ENCODE measurements at places on chromosomes 4 and X.

DNA sequence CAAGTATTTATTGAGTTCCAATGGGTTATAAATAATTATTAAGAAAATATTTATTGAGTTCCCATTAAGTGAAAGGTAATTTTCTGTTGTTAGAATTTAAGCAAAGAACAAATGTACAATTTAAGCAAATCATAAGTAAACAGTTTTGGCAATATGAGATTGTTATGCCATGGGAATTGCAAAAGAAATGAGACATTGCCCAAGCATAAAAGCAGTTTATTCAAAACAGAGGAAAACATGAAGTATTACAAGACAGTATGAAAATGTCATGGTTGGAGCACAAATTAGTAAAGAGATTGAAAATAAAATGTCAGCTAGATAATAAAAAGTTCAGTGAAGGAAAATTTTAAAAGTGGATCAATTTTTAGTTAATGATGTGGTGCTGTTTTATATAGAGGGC is 706.1 kb upstream of the EPHA5 start:
- DNase-seq, result no peak

- no peak for DNase-seq
These were observed 715.8 kb downstream of the CCSER1 start for GRCh38 chr4:90842960-90843359.

- DNase-seq, result peak; percentile 95
These were observed 165.4 kb upstream of the LDB2 start for GRCh38 chr4:17063888-17064287.

DNA sequence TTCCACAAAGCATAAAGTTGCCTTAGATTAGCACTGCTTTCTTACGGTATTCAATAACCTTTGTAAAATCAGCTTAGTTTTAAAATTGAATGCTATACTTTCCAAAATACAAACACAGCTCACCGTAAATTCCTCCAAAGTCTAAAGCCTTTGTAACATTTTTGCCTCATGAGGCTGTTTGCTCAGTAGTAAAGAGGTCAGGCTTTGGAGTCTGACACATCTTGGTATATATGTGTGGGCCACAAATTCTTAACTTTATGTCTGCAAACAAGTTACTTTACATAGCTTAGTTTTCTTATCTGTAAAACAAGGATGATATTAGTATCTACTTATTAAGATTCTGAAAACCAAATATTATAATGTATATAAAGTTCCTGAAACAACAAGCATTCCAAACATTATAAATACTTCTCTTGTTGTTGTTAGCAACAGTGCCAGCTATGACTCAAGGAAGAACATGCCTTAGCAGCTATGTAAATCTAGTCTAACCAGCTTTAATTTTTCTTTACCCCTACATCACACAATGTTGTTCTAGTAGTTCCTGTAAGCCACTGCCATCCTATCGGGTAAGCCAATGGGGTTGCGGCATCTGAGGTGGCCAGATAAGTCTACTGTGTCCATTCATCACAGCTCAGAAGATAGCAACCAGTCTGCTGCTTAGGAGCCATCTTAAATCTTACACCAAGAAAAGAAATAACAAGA is 709.0 kb downstream of the KLHL13 start:
- no peak for DNase-seq

GRCh38 chr4:118171381-118171780 is 137.1 kb downstream of the NDST3 start:
- DNase-seq, result no peak

DNA sequence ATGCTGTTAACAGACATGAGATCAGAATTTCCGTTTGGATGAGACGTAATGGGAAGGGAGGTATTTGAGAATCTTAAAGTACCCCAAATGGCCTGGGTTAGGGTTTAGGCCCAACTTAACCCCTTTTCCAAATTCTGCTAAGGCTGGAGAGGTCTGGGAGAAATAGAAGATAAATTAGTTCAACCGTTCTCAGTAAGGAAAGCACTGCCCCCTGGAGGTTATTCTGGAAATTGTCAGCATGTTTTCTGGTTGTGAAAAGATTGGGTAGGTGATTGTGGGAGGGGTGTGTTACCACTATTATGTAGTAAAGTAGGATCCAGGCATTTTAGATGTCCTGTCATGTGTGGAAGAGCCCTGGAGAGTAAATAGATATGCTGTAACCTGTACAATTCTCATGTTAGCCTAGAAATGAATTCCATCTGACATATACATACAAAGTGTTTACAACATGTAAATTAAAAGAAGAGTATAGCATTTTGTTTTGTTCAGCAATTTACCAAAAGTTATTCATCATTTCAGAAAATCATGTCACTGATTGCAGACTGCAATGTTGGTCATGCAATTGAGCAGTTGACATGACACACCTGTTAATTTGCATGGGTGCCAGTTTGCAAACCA is 26.8 kb upstream of the GRXCR1 start:
- DNase-seq, result peak; percentile 42

DNA sequence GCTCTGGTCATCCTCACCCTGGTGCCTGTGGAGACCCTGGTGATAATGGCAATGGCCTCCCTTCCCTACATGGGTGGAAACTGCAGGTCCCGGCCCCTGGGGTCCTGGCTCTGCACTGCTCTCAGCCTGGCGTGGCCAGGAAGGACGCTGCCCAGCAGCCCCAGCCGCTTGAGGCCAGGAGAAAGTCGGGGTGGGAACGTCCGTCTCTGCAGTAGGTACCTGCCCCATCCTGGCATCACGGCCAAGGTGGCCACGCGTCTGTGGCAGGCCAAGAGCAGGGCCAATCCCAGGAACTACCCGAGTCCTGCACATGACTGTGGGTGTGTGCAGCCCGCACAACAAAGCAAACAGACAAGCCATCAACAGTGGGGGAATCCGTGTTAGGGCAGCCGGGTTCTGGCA is 33.8 kb downstream of the FGFRL1 start:
- DNase-seq, result no peak

GRCh38 chrX:129577473-129577872 is 37.4 kb downstream of the OCRL start:
- peak; percentile 81 for DNase-seq

DNA sequence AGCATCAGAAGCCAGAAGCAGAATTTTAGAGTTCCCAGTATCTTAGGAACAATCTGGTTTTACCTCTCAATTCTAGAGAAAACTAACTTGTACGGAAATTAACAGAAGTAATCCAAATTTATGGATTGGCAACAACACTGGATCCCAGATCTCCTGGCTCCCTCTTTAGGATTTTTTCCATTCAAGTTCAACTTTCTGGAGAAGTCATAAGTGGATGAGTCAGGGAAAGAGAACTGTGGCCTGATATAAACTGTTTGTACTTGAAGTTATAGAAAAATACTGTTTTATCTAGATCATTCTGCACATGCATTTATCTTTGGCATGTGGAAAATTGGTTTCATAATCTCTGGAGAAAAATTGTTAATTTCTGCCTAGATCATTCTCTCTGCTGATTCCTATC is 380.4 kb downstream of the PCDH7 start:
- peak; percentile 6 for DNase-seq

- peak; percentile 88 for DNase-seq
These were observed 106.4 kb downstream of the DHX15 start for GRCh38 chr4:24477919-24478318.

DNA sequence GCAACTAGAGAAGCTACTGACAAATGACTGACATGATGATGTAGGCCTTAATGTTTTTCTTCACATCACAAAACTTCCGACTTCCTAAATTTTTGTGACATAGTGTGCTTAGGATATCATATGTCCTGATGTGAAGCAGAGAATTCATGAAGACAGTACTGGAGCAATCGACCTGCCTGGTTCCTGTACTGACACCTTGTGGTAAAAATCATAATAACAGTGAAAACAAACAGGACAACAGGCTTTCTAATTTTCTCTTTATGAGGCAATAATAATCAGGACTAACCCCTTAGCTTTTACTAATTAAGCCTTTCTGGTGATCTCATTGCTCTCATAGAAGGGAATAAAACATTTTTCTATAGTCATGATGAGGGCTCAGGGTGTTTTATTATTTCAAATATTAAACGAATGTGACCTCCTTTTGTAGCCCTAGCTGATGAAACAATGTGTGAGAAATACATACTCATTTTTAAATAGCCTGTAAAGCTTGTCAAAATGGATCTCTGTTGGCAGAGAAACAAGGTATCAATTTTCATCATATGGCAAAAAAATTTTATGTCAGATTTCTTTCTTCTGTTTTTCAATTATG is 158.4 kb downstream of the TENT5D start:
- no peak for DNase-seq

GRCh38 chrX:105114554-105115130 is 105.9 kb downstream of the TEX13A start:
- DNase-seq, result peak; percentile 11

DNA sequence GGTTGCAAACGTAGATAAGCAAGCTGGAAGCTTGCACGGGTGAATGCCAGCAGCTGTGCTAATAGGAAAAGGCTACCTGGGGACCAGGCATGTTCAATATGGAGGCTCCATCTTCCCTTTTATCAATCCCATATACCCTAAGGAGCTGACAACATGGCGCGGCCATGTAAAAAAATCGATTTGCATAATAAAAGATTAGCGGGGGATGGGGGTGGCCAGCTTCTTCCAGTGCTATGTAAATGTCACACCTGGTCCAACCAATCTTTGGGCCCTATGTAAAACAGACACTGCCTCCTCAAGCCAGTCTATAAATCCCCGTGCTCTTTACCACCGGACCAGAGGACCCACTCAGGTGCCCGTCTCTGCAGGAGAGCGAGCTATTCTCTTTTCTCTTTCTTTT is 128.2 kb downstream of the GPAT3 start:
- DNase-seq, result no peak

DNA sequence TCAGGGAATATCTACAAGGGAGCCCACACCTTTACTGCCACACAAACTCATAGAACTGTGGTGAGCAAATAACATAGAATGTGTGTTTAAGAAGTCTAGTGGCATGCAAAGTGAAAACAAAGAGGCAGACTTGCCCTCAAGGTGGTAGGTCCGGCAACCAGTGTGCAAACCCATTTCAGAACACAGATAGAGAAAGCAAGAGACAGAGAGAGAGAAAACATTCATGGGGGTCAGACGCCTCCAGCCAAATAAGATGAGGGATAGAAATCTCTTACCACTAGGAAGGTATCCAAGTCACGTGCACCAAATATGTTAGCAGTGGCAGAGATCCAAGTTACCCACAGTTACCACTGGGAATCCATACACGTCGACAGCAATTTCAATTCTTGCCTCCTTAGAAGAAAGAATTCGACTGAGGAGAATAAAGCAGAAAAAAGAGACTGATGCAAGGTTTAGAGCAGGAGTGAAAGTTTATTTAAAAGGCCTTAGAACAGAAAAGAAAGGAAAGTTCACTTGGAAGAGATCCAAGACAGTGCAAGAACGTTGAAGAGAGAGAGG is 252.8 kb downstream of the NAP1L3 start:
- no peak for DNase-seq

DNA sequence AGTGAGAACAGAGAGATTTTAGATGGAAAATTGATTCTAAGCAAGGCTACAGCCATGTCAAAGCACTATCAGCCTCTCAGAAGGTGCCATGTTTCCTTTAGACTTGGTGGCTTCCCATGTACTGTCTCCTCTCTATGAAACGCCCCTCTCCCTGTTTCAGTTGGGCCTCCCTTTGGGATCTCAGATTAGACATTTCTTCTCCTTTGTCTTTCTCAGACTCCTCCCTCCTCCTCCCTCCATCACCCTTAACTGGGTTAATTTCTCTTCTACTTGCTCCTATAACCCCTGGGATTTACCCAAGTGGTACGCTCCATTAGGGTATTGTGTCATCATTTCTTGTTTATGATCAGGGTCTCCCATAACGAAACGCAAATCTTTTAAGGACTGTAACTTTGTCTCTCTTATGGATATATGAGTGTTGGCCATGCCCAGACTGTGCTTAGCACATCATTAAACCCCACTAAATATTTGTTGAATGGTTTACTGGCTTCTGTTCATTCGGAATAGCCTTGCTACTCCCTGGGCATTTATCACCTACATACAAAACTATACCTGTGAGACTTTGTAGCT is 106.8 kb downstream of the FAM9B start:
- DNase-seq, result no peak

GRCh38 chr4:134027931-134028330 is 173.7 kb downstream of the PABPC4L start:
- DNase-seq, result peak; percentile 85

DNA sequence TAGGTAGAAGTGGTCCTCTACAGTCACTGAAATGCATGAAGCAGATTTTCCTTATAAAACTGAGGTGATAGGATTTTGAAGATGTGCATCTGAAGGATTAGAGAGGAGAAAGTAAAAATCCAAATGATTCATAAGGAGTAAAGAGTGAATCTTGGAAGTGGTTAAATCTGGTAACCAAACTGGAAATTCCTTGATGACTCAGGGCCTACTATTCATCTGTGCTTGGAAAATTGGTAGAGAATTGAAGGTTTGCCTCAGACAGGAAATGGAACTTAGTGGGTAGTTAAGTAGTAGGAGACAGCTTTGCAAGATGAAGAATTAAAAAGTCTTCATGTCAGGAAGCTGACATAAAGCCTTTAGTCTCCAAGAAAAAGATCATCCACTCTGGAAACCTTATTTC is 368.9 kb upstream of the CTSO start:
- DNase-seq, result peak; percentile 94

GRCh38 chr4:29553846-29554245 is 1166.3 kb upstream of the PCDH7 start:
- peak; percentile 32 for DNase-seq

- peak; percentile 6 for DNase-seq
These were observed 20.7 kb downstream of the TAPT1 start for GRCh38 chr4:16205298-16206164.

DNA sequence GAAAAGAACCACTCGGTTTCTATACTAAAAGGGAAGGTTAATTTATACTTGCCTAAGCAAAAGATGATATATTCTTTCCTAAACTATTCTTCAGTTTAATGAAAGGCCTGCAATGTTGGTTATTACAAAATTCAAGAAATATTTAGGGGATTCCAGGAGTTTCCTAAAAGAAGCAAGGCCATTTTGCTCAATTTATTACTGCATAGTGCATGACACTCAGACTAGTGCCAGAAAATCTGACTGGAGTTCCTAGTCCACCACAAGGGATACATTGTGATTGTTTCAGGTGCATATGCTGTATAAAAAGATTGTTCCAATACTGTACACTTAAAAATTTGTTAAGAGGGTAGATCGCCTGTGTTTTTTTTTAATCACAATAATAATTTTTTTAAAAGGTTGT is 78.7 kb downstream of the CAPN6 start:
- DNase-seq, result no peak

DNA sequence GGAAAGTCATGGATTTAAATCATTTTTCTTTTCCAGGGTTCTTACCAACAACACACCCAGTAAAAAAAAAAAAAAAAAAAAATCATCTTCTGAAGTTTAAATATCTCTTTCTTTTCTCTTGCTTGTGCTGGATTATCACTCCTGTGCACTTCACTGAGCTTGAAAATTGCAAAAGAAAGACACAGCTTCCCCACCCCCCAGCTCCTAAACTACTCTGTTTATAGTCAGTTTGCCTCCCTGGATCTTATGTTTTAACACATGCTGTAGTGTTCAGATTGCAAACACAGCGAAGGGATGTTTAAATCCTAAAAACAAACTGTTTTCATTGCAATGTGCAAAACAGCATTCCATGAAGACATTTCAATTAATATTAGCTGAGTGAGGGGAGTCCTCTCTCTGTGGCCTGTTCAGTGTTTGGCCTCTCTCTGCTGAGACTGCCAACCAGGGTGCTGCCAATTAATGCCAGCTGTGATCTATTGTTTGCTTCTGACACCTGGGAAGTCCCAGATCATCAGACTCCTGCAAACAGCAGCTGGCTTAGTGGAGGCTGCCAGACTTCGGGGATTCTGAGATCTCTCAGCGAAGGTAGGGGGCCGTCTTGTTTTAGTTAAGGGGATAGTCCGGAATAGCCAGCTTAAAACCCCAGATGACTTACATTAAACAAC is 171.1 kb upstream of the PITX2 start:
- DNase-seq, result no peak
